Lower leg skin (tissue), 4 donors: ENCODE measurements at places on chromosomes 2 and 18. TPM values are rescaled to one million over a fixed set of nuclear protein-coding genes. Genes with fewer than 3 reads are reported as not detected.
A peak's percentile ranks its signal among the peaks of the same experiment; 100 is the strongest.

GRCh38 chr18:9709304-9709877, 1.3 kb downstream of the RAB31 start:
- DNase-seq, result peak; percentile 81

GRCh38 chr2:24830351-24830750, 37.1 kb downstream of the CENPO start:
- no peak for DNase-seq

DNA sequence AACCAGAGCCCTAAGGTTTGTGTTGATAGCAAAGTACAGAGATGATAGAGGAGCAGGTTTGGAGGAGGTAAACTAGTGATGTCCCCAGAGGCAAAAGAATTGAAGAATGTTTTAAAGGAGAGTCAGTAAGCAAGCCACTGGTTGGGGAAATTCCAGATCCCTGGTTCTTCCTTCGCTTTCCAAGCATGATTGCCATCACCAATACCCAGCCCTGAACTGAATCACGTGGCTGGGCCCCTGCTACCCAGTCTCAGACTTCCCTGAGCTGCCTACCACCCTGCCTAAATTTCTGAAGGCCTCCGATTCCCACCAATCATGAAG, 310.8 kb upstream of the STON1 start:
- no peak for DNase-seq

GRCh38 chr18:31789409-31789808, 28.7 kb upstream of the SLC25A52 start:
- DNase-seq, result no peak

- no peak for DNase-seq
Observed at GRCh38 chr2:74028741-74029140, 44.0 kb downstream of the TET3 start.

- no peak for DNase-seq
Observed at GRCh38 chr2:85779641-85780315, 26.0 kb downstream of the ATOH8 start.

DNA sequence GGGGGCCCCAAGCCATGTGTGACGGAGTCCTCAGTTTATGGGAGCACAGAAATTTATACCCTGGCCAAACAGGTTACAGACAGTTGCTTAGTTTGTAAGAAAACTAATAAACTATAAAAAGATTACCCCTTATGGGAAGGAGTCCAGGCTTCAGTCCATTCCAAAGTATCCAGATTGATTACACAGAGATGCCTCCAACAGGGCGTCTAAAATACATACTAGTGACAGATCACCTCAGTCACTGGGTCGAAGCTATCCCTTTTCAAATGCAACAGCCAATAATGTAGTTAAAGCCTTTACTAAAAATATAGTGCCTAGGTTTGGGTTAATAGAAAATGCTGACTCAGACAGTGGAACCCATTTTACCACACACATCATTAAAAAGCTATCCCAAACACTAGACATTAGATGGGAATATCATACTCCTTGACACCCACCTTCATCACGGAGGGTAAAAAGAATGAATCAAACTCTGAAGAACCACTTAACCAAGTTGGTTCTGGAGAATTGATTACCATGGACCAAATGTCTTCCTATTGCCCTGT, 10.7 kb downstream of the PRPF40A start:
- DNase-seq, result no peak

DNA sequence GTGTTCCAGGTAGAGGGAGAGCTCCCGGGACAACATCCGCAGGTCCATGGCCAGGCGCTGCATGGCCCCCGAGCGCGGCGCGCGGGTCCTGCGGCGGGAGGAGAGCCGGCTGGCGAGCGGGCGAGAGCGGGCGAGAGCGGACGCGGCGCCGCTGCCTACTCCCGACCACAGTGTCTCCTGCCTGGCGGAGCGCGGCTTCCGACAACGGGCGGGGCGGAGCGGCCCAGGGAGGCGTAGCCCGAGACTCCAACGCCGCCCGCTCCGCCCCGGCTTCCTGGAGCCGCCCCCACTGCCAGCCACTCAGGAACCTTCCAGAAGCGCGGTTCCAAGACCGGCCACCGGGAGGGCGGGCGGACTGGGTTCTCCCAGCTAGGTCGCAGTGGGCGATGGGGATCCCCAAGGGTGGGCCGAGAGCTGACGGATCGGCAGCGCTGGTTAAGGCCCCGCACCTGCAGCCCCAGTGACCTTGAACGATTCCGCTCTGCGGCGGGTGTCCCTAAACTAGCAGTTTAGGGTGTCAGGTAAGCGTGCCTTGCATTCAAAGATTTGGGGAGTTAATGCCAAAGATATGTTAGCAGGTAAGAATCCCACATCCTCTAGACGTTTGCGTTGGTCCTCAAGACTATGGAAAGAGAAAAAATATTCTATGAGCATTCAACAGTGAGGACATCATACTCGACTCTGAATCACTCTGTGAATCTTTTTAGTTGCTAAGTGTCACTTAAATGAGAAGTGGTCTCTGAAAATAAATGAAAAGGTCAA, at the start of gene ABHD3:
Gene ABHD3, minus strand, starts transcription at position 172 of the 762 bp plus-strand sequence. Its CDS starts 109 bp downstream, at position 63.
- DNase-seq, result peak; percentile 88

GRCh38 chr2:3651691-3652648, 6.0 kb upstream of the ALLC start:
- DNase-seq, result no peak

- no peak for DNase-seq
Observed at GRCh38 chr18:9661564-9661963, 46.5 kb upstream of the RAB31 start.

DNA sequence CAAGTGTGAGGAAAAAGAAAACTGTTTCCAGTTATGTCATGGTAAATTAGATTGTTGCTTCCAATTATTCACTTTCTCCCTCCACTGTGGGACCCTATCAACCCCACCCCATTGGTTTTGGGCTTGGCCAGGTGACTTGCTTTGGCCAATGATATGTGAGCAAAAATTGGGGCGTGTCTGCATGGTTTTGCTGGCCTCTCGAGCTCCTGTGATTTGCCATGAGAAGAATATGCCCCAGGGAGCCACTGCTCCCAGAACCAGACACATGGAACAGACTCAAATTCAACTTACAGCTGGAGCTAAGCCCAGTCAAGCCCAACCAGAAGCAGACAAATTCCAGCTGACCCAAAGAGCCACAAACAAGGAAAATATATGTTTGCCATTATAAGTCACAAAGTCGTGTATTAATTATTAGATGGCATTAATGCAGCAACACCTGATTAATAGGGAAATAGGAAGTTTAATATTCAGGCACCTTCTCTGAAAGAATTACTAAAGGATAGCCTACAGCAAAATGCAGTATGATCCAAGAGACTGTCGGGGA, 248.9 kb downstream of the ANAPC1 start:
- no peak for DNase-seq

- DNase-seq, result no peak
Observed at GRCh38 chr2:85309699-85310321, 18.0 kb downstream of the TGOLN2 start.

GRCh38 chr2:173999272-173999671, 34.1 kb upstream of the SP3 start:
- DNase-seq, result no peak

- DNase-seq, result no peak
Observed at GRCh38 chr18:63255435-63255834, 64.1 kb downstream of the BCL2 start.

GRCh38 chr2:105545730-105546627, 147.1 kb upstream of the FHL2 start:
- peak; percentile 86 for DNase-seq

DNA sequence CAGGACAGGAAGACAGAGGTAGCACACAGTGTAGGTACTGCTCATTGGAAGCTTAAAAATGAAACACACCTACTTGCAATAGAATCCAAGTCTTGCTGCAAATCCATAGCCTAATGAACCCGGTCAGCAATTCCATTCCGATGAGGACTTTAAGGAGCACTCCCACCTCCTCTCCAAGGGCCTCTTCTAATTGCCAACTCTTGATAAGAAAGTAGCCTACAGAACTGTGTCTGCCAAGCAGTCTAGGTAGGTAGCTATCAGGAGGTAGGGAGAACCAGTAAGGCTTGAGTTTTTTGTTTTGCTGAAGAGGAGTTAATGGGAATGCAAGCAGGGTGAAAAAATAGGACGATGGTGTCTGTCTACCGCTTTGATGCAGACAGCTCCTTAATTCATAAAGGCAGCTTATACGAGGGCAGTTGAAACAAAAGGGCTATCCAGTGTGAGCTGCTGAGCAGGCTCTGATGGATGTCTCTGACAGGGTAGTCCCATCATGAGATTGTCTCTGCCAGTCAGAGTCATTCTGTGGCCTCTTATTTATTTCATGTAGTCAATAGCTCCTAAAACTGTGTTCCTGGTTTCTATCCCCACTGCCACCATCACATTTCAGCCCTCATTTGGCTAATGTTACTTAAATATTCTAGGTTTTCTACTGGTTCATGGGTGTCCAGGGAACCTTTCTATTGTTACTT, 155.6 kb upstream of the DNMT3A start:
- no peak for DNase-seq

GRCh38 chr2:12554224-12555011, 162.3 kb upstream of the TRIB2 start:
- no peak for DNase-seq

- DNase-seq, result no peak
Observed at GRCh38 chr2:10331702-10332401, 29.1 kb downstream of the HPCAL1 start.

GRCh38 chr2:236366049-236366387, 101.8 kb upstream of the ASB18 start:
- DNase-seq, result no peak

DNA sequence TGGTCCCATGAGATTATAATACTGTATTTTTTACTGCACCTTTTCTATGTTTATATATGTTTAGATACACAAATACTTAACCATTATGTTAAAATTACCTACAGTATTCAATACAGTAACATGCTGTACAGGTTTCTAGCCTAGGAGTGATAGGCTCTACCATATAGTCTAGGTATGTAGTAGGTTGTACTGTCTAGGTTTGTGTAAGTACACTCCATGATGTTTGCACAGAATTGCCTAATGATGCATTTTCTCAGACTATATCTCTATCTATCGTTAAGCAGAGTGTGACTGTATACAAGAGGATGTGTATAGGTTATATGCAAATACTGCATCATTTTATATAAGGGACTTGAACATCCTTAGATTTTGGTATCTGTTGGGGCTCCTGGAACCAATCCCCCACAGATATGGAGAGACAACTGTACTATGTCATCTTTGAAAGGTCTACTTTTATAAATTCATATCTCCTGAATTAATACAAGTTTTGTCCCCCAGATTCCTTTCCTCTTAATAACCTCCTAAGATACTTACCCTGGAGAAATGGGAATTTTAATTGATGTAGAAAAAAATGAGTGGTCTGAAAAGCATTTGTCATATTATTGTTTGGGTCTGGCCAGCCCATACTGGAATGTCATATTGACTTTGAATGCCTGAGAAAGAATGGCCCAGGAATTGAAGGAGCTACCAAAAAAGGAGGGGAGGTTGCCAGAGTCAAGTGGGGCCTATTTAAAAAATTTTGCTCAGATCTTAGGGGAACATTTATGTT, 36.6 kb downstream of the EHBP1 start:
- no peak for DNase-seq

GRCh38 chr2:204133476-204133875, 196.9 kb downstream of the ICOS start:
- DNase-seq, result no peak

GRCh38 chr2:101795033-101795432, 97.5 kb downstream of the MAP4K4 start:
- no peak for DNase-seq

- DNase-seq, result peak; percentile 67
Observed at GRCh38 chr2:128608921-128609880, 290.5 kb upstream of the HS6ST1 start.

GRCh38 chr2:185919155-185919554, 180.6 kb downstream of the FSIP2 start:
- no peak for DNase-seq

GRCh38 chr2:108355906-108356734, 21.6 kb upstream of the SULT1C4 start:
- no peak for DNase-seq

DNA sequence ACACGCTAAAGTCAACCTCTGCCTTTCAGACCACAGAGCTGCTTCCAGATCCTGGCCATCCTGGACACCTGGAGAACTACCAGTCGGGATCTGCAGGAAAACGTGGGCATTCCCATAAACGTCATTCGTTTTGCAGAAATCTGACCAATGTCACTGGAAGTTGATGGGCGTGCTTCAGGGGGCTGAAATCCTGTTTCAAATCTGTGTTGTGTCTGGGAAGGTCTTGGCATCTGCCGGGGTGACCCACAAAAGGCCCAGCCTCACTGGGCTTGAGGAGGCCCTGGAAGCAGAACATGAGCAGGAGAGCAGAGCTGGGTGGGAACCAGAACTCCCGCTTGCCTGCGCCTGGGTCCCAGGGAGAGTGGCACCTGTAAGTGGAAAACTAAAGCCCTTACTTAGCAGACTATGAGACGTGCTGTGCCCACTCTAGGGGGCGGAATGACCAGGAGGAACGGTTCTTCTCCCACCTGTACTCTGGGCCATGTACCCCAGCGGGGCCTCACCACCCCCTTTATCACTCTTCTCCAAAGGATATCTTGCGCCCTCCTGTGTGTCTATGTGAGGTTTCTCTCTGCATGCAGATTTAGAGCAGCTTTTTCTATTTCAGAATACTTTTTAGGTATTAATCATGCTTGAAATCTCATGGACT, 200.9 kb downstream of the FAM210A start:
- no peak for DNase-seq

DNA sequence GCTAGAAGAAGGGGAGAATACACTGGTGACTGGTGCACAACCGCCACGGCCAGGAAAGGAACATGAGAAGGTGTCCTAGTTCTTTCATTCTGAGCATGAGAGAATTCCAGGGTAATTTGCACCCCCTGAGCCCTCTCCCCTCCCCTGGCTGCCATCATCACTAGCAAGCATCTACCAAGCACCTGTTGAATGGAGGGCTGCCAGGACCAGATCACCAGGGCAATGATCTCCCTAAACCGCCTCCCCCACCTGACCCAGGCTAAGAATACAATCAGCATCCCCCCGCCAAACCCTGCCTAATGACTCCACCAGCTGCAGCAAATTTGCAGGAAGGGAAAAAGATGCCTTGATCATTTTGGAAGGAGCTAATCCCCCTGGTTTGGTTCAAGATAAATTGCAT, 100.2 kb downstream of the STPG4 start:
- DNase-seq, result no peak

DNA sequence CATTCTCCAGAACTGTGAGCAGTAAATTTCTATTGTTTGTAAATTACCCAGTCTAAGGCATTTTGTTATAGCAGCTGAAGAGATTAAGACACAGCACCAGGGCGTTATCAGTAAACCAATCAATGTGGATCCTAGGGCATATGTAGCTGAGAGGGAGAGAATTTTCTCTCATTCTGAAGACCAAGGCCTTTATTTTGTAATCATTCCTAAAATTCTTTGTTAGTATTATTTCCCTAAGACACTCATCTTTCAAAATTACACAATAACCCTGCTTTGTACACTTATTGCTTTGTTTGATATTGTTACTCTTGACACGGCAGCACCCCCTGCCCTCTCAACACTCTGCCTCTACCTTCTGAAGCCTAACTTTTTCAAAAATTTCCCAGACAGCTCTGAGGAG, 419.1 kb downstream of the SLC4A3 start:
- DNase-seq, result no peak

Gene ZC3H6
- total RNA-seq, result 10.8 TPM

Gene CD207
- total RNA-seq, result 57.6 TPM

Gene ALPP
- total RNA-seq, result not detected

Gene MFSD2B
- not detected for total RNA-seq

Gene KLF7
- 16.0 TPM for total RNA-seq

Gene THSD7B
- total RNA-seq, result not detected

Gene DNAJC27
- 14.0 TPM for total RNA-seq

Gene PPP4R3B
- total RNA-seq, result 49.6 TPM

Gene TMEM247
- total RNA-seq, result not detected

Gene CFC1
- total RNA-seq, result not detected

Gene FBLN7
- total RNA-seq, result 3.6 TPM

Gene ANKRD53
- total RNA-seq, result 0.27 TPM

Gene LIMS2
- 15.0 TPM for total RNA-seq

Gene IL36RN
- 94.8 TPM for total RNA-seq

Gene OTOS
- total RNA-seq, result not detected

Gene IMPA2
- total RNA-seq, result 227 TPM
